ENCODE measurements at places on chromosomes 7 and 10.
A peak's percentile ranks its signal among the peaks of the same experiment; 100 is the strongest.

DNA sequence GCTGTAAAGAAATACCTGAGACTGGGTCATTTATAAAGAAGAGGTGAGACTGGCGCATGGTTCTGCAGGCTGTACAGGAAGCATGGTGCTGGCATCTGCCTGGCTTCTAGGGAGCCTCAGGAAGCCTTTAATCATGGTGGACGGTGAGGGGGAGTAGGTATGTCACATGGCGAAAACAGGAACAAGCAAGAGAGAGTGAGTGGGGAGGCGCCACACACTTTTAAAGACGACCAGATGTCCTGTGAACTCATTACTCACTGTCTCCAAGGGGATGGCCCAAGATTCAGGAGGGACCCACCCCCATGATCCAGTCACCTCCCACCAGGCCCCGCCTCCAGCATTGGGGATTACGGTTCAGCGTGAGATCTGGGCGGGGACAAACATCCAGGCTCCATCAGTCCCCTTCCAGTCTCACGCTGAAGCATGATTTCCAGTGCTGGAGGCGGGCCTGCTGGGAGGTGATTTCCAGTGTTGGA, 3.2 kb downstream of the ZNF316 start:
- DNase-seq = no peak

- DNase-seq = no peak
Measured at GRCh38 chr7:95324431-95324830, at the start of gene PON1. Gene PON1 (minus strand): TSS chr7:95324532. CDS start chr7:95324475, 57 bp downstream.

DNA sequence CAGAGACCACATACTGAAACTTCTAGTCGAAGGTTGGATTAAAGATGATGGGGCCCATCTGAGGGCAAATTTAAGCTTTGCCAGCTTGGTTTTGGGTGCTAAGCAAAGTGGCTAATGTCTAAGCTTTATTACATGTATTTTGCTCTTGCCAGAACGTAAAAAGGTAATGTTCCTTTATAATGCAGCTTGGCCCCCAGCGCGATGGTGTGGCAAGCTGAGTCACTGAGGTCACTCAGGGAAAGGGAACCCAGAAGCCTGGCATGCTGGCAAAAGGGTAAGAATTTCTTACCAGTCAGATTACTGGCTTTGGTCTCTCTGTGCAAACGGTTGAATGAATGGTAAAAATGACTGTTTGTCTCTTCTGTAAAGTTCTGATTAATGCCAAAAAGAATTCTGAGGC, 158.3 kb upstream of the KCND2 start:
- no peak for DNase-seq

DNA sequence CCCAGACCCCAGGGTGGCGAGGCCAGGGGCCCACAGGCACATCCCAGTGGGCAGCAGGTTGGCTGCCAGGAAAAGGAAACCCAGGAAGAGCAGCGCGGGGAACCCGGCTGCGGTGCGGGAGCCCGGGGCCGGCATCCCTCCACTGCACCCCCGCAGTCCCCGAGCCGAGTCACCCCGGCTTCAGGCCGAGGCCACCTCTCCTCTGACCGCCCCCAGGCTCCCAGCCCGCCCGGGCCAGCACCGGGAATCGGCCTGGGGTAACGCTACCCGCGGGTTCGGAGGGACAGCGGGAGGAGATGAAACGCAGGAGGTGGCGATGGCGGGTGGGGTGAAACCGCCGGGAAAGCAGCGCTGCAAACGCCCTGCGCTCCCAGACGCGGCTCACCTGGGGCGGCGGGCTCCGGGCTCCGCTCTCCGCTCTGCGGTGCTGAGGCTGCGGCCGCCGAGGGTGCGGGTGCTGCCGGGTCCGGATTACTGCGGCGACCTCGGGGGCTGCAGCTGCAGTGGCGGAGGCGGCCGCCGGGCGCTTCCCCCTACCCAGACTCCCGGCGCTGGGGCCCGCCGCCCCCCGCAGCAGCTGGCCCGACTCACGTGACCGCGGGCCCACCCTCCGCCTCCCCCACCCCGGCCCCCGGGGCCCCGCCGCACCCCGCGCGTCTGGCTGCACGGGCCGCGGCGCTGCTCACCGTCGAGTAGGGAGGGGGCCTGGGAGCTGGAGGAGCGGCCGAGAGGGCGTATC, at the start of gene SCRN1:
SCRN1 (minus strand) TSS at position 545 of the 739 bp plus-strand sequence. CDS start 20,734 bp downstream, outside the sequence.
- DNase-seq = peak; percentile 5

DNA sequence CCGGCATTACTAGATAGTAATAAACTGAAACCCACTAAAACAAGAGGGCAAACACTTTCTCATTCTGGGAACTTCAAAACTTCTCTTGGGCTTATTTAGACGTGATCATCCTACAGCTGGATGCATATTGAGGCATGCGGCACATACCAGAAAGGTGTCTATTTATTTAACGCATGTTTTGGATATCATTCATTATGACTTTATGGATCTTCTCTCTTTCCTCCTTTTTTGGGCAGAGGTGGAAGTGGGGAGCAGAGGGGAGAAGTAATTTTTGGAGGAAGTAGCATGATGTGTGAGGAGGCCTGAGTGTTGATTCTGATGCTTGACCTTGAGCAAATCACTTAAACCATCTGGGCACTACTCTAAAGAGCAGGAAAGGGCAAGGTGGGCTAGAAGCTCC, 270.6 kb downstream of the TRIL start:
- DNase-seq = no peak

DNA sequence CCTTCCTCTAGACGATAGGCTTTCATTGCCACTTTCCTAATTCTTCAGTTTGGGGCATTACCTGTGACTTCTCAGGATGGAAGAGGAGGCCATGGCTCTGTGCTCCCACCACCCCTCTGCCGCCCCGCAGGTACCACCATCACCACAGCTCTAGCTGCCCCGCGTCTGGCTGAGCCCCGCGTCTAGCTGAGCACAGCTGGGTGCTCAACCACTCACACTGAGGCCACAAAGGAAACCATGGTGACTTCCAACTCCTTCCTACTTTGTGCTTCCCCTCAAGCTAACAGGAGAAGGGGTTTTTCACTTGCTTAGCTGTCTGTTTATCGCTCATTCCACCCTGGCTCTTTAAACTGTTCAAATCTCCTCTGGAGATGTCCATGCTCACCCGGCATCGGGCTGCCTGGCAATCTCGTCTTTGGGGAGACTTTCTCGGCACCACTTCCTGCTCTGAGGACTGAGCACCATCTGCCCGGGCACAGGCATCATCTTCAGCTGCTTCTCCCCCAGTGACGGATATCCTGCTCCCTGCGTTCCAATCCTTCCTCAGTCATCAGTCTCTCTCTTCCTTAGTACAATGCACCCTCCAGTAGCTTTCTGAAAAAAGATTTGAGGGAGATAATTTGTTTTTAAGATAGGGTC, 59.4 kb downstream of the MAD1L1 start:
- DNase-seq = no peak

- no peak for DNase-seq
Measured at GRCh38 chr7:138208142-138208570, 131.9 kb downstream of the AKR1D1 start.

- DNase-seq = no peak
Measured at GRCh38 chr7:30743371-30744074, 8.4 kb upstream of the INMT start.

- peak; percentile 56 for DNase-seq
Measured at GRCh38 chr10:8438603-8439002, 384.1 kb downstream of the GATA3 start.

DNA sequence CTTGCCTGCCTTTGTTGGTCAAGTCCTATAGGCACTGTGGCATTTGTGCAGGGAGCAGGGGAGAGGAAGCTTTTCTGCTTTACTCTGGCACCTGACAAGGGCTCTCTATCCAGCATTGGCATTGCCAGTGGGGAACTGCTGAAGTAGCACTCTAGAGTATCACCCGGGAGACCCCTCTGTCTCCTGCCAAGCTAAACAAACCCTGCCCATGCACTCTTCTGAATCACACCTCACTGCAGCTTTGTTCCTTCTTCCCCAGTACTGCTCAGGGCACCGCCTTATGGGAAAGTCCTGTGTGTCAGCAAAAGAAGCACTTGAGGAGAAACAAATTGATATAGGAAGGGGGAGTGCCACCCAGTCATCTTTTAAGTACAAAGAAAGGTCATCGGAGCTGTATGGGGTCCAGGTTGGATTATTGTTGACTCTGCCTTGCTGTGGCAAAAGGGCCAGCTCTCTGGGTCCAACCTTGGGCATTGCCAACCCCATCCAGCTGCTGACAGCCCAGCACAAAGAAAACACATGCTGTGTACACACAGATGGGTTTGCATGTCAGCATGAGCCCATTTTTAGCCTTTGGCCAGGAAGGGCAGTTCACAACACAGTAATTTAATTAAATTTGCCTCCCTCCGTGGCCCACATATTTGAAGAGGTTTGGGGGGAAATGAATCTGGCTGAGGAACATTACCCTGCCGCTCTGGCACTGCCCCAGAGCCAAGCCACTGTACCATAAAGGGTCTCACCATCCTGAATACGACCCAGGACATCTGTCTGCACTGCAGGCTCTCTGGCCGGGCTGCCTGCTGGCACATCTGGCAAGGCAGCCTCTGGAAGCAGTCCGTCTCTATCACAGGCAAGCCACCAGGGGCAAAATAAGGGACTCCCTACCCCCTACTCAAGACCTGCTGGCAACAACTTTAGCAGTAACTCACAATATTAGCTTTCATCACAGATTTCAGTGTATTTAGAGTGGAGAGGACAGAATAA, 13.1 kb downstream of the LRRC4 start:
- no peak for DNase-seq

DNA sequence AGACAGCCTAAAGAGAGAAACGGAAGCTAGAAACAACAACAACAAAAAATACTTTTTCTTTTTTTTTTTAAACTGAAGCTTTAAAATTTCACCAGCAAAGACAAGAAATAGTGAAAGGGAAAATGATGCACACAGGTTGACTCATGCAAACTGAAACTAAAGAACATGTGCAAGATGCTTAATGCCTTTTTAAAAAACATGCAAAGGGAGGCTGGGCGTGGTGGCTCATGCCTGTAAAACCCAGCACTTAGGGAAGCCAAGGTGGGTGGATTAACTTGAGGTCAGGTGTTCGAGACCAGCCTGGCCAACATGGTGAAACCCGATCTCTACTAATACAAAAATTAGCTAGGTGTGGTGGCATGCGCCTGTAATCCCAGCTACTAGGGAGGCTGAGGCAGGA, 15.1 kb upstream of the CUBN start:
- DNase-seq = peak; percentile 11

GRCh38 chr7:108570146-108570755, 577 bp downstream of the DNAJB9 start:
- DNase-seq = peak; percentile 59

- no peak for DNase-seq
Measured at GRCh38 chr7:101200862-101201599, at the start of gene MOGAT3. Gene MOGAT3 (minus strand): TSS chr7:101201036. CDS start chr7:101200854, 182 bp downstream.

DNA sequence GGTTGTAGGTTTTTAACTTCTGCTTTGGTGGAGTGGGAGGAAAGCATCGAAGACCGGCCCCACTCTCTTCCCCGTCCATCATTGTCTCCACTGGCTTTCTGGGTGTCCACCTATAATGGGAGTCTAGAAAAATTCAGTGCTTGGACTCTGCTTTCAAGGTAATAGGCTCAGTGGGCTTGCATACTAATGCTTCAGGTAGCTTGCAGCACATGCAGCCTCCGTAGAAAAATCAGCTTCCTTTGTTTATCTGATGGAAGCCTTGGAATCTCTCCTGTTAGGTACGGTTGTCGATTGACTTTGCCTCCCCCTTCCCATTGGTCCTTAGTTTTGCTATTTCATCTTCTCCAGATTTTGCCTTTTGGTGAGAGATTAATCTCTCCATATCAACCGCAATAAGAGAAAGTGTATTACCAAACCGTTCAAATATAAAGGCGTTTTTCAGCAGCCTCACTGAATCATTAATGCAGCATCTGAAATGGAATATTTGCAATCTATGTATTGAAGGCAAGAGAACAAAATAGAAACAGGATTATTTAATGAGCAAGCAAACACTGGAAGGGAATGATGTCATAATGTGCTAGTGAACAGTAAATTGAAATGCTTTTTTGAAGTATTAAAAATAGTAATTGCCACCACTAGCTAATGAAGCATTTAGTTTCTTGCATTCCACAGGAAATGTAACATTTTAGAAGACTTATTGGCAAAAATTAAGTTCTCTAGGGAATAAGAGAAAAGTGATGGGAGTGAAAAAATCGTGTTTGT, 944 bp downstream of the AVL9 start:
- DNase-seq = no peak

- DNase-seq = no peak
Measured at GRCh38 chr10:26057466-26057865, 123.4 kb downstream of the MYO3A start.

DNA sequence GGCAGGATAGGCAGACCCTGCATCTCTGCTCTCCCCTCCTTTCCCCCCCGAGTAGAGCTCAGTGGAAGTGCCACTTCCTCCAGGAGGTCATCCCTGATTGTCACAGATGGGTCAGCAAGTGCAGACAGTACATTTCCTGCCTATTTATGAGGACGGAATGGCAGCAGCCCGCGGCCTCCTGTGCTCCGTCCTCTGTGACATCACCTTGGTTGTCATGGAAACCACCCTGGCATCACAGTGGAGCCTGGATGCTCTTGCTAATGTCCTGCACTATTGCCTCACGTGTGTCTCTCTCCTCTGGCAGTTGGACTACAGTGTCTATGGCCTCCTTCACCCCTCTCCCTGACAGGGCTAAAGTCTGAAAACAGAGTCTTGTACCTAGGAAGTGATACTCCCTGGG, 148.6 kb downstream of the SH3PXD2A start:
- DNase-seq = no peak

Measured in CD4-positive, alpha-beta T cell treated with Interleukin-21 for 1 hour (primary cell).